ENCODE measurements at places on chromosomes 3 and 15.

DNA sequence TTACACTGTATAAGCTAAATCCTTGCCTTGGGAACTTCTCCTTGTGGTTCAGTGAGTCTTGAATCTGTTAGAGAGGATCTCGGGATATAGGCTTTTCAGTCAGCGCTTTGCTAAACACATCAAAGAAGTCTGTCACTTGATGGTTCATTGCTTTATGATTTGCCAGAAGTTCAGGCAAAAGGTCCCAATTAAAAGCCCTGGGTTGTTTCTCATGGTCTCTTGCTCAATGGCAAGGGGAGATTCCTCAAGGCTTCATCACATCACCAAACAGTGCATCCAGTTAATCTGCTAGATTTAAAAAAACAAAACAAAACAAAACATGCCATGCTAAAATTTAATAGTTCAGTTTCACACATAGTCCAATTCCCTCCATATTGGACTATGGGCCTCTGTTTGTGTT is 114.8 kb downstream of the FILIP1L start:
- no peak for DNase-seq

DNA sequence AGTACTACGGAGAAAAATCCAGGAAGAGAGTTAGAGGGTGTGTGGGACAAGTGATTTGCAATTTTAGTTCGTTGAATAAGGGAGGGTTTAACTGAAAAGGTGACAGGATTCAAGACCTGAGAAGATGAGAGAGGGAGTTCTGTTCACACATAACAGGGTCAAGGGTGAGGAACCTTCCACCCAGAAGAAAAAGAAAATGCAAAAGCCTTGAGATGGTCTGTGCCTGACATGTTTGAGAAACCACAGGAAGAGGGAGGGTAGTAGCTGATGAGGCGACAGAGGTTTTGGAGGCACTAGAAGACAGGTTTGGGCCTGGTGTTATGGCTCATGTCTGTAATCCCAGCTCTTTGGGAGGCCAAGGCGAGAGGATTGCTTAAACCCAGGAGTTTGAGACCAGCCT is 591 bp upstream of the SLC25A20 start:
- DNase-seq, result no peak

DNA sequence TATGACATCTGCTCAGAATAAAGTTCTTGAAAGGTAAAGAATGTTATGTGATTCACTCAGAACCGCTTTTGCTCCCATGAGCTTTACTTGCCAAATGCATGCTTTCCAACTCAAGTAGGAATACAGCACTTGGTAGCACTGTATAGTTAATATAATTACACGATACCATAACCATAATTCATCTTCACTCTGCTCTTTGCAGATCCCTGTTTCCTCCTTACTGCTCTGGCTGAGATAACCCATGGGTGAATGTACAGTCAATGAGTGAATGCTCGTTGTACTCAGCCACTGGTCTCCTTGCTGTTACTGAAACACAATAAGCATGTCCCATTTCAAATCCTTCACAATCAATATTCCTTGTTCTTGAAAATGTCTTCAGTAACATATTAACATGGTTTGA is 550.0 kb downstream of the FGF12 start:
- DNase-seq, result no peak

DNA sequence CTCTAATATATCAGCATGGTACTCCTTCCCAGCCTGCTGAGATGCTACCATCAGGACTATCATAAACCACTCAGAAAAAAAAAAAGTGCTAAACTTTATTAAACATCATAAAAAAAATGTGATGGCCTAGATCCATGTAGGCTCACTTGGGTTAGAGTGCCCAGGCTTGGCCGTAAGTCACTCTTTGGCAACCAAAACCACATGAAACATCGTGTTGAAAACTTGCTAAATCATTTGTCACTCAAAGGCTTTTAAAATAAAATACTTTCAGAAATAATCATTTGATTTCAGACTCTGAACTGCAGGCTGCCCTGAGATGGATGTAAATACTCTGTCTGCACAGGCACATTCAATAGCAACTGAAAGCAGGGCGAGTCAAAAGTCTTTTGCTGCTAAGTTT is 78.4 kb upstream of the WNT5A start:
- no peak for DNase-seq

Measured in NCI-H1417 treated with DMSO at 0.1 percent for 48 hours (cell line).